ENCODE measurements at places on chromosomes 2 and 18.

DNA sequence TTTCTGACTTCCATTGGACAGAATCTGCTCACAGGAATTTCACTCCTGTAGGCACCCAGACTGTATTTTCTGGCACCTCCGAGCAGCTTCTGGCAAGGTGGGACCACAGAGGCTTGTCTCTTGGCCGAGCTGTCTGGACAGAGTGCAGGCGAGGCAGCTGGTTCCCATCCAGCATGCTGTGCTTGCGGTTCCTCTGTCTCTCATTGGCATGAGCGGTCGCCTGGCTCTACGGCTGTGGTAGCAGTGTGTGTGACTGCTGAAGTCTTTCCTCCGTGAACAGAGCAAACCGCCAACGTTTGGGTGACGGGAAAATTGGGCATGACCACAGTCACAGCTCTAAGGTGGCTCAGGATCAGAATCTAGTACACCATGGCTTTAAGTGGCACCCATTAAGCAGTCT lies 411.7 kb upstream of the NETO1 start:
- DNase-seq: no peak

DNA sequence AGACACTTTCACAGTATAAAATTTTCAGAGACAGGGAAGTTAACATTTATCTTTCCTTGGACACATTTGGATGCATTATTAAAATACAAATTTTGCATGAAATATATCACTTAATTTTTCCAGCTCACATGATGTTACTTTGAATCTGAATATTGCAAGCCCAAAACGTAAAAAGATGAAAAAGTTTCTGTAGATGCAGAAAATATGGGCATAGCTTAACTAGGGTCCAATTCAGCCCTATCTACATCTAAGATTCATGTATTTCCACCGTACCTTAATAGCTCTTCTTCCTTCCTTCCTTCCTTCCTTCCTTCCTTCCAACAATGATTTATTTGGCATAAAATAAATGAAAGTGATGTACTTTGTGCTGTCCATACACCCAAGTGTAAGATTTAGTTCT lies 1084.6 kb upstream of the TMEFF2 start:
- no peak for DNase-seq

- no peak for DNase-seq
These were observed 19.9 kb downstream of the MBOAT2 start for GRCh38 chr2:8983571-8983970.

DNA sequence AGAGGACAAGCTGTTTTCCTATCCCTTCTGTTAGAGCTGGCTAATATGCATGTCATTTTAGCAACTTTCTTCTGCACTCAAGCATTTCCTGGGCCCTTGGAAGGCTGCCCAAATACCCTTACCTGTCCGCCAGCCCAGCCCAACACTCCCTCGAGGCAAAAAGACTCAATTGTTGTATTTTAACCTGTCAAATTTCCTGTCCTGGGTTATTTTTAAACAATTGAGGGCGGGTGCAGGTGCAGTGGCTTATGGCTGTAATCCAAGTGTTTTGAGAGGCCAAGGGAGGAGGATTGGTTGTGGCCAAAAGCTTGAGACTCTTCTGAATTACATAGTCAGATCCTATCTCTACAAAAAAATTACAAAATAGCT lies 125.0 kb upstream of the ARHGAP28 start:
- DNase-seq: no peak

- no peak for DNase-seq
These were observed 165.3 kb downstream of the ATAD2B start for GRCh38 chr2:23761638-23762037.

DNA sequence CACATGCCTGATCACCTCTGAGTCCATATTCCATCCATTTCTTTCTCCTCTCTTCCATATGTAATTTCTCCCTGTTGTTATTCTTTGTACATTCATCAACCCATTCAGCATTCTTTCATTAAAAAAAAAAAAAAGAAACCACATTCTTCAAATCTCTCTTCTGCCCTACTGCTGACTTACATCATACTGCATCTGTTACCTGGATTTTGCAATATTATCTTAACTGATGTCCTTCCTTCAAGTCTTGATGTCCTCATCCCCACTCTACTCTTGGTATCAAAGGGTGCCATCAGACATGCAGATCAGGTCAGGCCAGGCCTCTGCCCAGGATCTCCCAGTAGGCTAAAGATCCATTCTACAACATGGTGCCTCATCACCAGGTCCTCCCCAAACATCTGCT lies 90.6 kb downstream of the SGPP2 start:
- DNase-seq: no peak

DNA sequence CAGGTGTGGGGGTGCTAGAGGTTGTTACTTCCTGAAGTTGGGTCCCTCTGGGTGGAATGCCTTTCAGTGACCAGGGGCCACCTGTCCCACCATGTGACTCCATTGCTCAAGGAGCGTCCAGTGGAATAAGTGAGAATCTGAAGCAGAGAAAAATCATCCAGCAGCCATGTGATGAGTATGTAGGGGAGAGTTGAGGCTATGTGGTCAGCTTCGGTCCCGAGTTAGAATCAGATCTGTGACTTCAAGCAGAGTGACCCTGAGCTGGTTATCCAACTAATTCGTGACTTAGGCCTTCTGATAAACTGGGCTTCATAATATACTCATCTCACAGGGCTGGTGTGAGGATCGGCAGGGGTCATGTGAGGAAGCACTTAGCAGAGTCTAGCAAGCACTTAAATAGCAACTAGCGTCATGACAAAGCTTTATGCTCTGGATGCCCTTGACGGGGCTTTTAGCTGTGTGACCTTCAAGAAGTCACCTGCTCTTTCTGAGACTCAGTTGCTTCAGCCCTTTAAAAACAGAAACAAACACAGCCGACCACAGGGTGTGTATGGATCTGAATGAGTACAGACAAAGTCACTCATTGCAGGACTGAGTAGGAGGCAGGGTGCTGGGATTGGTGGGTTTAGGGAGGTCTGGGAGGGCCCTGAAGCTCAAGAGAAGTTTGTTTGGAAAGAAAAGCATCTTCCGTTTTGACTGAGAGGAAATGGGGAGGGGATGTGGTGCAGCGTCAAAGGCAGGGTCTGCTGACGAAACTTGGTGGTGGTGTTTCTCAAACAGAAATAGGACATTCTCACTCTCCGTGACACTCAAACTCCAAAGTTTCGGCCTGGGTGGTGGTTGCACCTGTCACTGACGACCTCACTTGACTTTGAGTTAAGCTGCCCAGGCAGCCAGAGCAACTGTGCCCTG lies 264.0 kb upstream of the CXCR4 start:
- DNase-seq: no peak

GRCh38 chr18:46680784-46681695 lies 24.0 kb upstream of the LOXHD1 start:
- no peak for DNase-seq

- no peak for DNase-seq
These were observed 163.3 kb downstream of the SMAD7 start for GRCh38 chr18:48787203-48788151.

- no peak for DNase-seq
These were observed 9.3 kb upstream of the NEU2 start for GRCh38 chr2:233023007-233023760.
